ENCODE measurements at places on chromosomes 2 and 18. TPM values are rescaled to one million over a fixed set of nuclear protein-coding genes. Genes with fewer than 3 reads are reported as not detected.

GRCh38 chr2:38045811-38046210, 30.1 kb downstream of the CYP1B1 start:
- peaks cover 32% of the 10 kb centered on the region for H3K27me3 ChIP-seq
- no peaks in the 10 kb centered on the region for H3K36me3 ChIP-seq
- H3K4me3 ChIP-seq = no peak overlapping the region
- H3K27ac ChIP-seq = no peak overlapping the region
- no peaks in the 10 kb centered on the region for H3K4me1 ChIP-seq

DNA sequence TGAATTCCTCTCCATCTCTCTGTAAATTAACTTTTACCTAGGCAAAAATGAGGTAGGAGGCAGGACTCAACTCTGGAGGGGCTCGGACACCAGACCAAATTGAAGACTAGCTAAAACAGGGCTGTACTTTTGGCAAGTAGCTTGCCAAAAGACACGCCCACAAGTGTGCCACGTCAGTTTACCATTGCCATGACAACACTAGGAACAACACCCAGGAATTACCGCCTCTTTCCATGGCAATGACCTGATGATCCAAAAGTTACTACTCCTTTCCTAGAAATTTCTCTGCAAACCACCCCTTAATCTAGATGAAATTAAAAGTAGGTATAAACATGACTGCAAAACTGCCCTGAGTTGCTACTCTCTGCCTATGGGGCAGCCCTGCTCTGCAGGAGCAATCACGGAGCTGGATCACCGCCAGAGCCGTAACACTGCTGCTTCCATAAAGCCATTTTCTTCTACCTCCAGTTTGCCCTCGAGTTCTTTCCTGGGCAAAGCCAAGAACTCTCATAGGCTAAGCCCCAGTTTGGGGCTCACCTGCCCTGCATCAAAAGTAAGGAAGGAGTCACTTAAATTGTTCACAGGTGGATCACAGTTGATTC, 66.0 kb upstream of the FAM136A start:
- no peaks in the 10 kb centered on the region for H3K27me3 ChIP-seq
- DNase-seq = no peak
- no peaks in the 10 kb centered on the region for H3K36me3 ChIP-seq

DNA sequence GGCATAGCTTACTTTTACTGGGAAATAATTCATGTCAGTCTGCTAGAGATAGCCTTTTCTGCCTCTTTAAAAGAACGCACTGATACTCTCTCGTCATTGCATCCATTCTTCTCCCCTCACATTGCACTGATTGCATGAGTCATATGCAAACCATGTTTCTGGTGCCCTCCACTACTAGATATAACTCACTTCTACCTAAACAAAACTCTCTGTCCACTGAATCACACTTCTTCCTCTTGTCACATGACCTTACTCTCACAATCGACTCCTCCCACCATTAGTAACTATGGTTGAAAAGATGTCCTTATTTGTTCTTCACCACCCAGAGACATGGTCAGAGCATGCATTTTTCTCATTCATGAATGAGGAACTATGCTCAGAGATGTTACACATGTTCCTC, 158.0 kb downstream of the CSRNP3 start:
- no peak for DNase-seq
- H3K4me3 ChIP-seq = no peak overlapping the region
- no peaks in the 10 kb centered on the region for H3K27me3 ChIP-seq
- peaks cover 12% of the 10 kb centered on the region for H3K4me1 ChIP-seq

Gene CAPN13
- not detected for total RNA-seq

DNA sequence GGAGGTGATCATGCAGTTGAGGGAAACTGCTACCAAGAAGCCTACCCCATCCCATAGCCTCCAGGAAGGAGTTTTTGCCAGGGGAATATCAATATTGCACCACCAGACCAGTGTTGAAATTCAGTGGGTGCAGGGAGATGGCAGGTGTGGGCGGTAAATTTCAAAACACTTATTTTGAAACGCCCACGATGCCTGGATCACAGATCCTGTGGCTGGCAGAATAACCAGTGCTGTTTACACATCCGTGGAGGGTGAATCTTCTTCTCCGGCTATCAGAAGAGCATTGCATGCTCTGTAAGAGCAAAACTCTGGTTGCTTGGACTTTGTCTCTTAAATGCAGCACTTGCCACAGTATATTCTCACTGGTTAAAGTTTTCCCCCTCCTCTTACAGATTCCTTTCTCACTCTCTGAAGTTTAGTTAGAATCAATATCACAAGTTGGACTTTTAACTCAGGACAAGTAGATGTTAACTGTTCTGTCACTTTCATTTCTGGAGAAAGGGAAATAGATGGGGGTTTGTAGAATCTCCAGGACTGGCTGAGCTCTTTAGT, 70.5 kb upstream of the ZCCHC2 start:
- H3K27ac ChIP-seq = no peak overlapping the region
- H3K27me3 ChIP-seq = peaks cover 10% of the 10 kb centered on the region
- peaks cover 30% of the 10 kb centered on the region for H3K4me1 ChIP-seq

GRCh38 chr2:197280015-197280702, 30.4 kb downstream of the ANKRD44 start:
- no peaks in the 10 kb centered on the region for H3K27me3 ChIP-seq
- peak overlapping the region; percentile 74 for H3K4me3 ChIP-seq
- DNase-seq = no peak
- H3K36me3 ChIP-seq = peaks cover 9% of the 10 kb centered on the region
- peak overlapping the region; percentile 83 for H3K27ac ChIP-seq

- DNase-seq = no peak
- H3K27me3 ChIP-seq = no peaks in the 10 kb centered on the region
- no peak overlapping the region for H3K27ac ChIP-seq
- H3K4me3 ChIP-seq = no peak overlapping the region
- no peaks in the 10 kb centered on the region for H3K36me3 ChIP-seq
Measured at GRCh38 chr18:8980918-8981317, 121.6 kb upstream of the NDUFV2 start.

Gene LRRC30
- total RNA-seq = not detected

- peaks cover 9% of the 10 kb centered on the region for H3K27me3 ChIP-seq
- no peak overlapping the region for H3K4me3 ChIP-seq
- DNase-seq = no peak
- no peak overlapping the region for H3K27ac ChIP-seq
Measured at GRCh38 chr2:31031132-31031706, 107.0 kb downstream of the GALNT14 start.

Gene PLEKHH2
- 4.3 TPM for total RNA-seq

GRCh38 chr2:211333377-211333776, 777.0 kb downstream of the CPS1 start:
- H3K27me3 ChIP-seq = no peaks in the 10 kb centered on the region
- DNase-seq = no peak
- H3K27ac ChIP-seq = no peak overlapping the region
- no peak overlapping the region for H3K4me3 ChIP-seq

Gene IL1RN
- 44.3 TPM for total RNA-seq

Gene ADD2
- total RNA-seq = 31.6 TPM

DNA sequence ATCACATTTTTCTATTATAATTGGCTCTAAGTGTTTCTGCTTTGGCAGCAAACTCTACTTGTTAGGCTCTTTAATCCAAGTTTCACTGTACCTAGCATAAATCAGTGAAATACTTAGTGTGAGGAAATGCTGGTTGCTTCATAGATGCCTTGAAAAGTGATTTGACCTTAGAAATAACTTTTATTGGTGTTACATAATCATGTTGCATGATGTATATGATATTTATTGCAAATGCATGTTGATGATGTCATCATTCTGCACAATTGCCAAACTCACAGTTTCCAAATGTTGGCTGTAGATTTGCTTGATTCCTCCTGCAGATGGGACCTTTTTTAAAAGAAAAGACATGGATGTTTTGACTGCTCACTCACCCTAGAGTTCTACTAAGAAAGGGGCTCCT, 137.6 kb upstream of the BCL2L11 start:
- no peaks in the 10 kb centered on the region for H3K36me3 ChIP-seq
- H3K4me3 ChIP-seq = no peak overlapping the region
- H3K27ac ChIP-seq = no peak overlapping the region
- H3K4me1 ChIP-seq = no peaks in the 10 kb centered on the region

DNA sequence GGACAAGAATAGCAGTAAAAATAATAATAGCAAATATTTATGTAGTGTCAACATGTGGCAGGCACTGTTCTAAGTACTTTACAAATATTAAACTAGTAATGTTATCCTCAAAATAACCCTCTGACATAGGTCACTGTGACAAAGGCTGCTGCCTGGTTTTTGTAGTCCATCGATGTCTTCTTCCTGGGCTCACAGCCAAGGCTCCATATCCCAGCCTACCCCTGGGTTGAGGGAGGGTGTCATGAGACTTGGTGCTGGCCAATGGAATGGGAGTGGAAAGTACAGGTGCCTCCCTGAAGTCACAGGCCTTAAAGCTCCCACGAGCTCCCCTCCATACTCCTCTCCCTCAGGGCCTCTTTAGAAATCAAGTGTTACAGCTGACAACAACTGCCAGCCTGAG, 159.3 kb downstream of the CYRIA start:
- H3K27ac ChIP-seq = no peak overlapping the region
- H3K36me3 ChIP-seq = no peaks in the 10 kb centered on the region
- H3K27me3 ChIP-seq = peaks cover 35% of the 10 kb centered on the region

DNA sequence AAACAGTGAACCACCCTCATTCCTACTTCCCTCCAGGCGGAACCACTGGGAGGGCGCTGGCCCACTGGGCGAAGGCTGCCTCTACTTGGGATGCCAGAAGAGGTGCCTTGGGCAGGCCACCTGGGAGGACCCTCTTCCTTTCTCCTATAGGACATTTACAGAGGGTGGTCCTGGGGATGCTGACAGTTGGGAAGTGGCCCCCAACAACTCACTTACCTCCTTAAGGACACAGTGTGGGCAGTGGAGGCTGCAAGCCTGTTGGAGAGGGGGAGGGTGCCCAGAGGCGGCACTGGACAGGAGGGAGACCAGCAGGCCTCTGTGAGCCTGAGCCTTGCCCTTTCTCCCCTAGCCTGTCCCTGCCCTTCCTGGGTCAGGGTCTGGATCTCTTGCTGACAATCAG, 346.4 kb upstream of the HS6ST1 start:
- DNase-seq = no peak
- no peaks in the 10 kb centered on the region for H3K36me3 ChIP-seq
- H3K27ac ChIP-seq = no peak overlapping the region
- H3K27me3 ChIP-seq = peaks cover 14% of the 10 kb centered on the region

All from activated T-cell treated with anti-CD3 and anti-CD28 coated beads, Interleukin-2, amount 50 U/mL, for 72 hours (primary cell).